ENCODE measurements at places on chromosomes 2 and 18. TPM values are rescaled to one million over a fixed set of nuclear protein-coding genes. Genes with fewer than 3 reads are reported as not detected.

GRCh38 chr2:37944268-37944667 lies 19.2 kb downstream of the RMDN2 start:
- DNase-seq, result no peak

DNA sequence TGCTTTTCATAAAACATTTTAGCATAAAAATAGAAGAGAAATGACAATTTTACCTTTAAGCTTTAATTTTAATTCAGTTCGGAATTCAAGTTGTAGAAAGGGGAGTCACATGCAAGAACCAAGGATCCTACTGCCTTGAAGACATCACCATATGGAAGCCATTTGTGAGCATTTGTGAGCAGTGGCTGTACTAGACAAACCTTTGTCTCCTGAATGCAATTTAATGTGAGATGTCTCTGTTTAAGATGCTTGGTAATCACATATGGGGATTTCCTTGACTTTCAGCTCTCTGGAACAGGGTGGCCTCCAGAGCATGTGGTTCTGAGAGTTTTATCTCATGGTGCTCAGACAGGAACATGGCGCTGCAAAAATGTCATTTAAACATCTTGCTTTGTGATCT lies 421.8 kb downstream of the NYAP2 start:
- DNase-seq, result no peak

HSBP1L1 gene
- total RNA-seq, result 17.9 TPM

- no peak for DNase-seq
Measured at GRCh38 chr2:920573-920972, 30.1 kb upstream of the SNTG2 start.

DNA sequence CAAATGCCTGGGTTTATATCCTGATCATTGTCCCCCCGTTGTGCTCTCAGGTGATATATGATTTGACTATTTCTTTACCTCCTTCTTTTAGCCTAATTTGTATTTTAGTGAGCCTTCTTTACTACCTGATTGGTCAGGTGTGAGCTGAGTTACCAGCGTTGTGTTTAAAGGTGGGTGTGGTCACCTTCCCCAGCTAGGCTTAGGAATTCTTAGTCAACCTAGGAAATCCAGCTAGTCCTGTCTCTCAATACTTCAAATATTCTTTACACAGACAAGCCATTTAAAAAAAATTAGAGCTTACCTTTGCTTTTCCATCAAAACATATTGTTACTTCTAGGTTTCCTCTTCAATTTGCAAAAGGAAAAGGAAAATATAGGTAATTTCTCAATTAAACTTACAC lies 30.2 kb downstream of the KYNU start:
- DNase-seq, result peak; percentile 17

UGT1A8 gene
- total RNA-seq, result not detected

SLC9A4 gene
- 0.12 TPM for total RNA-seq

DNA sequence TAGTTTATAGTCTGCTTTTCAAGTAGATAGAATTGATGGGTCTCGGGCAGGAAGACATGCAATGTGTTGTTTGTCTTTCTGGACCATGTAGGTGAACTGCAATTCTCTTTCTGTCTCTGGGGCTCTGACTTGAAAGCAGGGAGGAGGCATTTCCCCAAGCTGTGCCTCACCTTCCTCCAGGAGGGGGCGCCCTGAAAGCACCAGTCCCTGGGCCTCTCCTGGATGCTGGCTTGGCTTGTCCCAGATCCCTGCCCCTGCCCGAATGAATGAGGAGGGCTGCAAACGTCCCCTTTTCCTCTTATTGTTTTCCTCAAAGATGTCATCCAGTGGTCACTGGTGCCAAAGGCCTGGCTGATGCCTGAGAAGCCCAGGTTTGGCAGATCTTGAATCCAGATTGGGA lies 270.6 kb downstream of the CELF4 start:
- peak; percentile 70 for DNase-seq
